Activated CD4-positive, CD25-positive, alpha-beta regulatory T cell (primary cell): ENCODE measurements at places on chromosomes 11 and 22.
A peak's percentile ranks its signal among the peaks of the same experiment; 100 is the strongest.

- peak; percentile 64 for DNase-seq
Observed at GRCh38 chr22:30649430-30650007, 13.9 kb downstream of the SLC35E4 start.

- DNase-seq = no peak
Observed at GRCh38 chr11:16226245-16226644, 130.1 kb downstream of the SOX6 start.

GRCh38 chr22:49164773-49165320 lies 662.8 kb downstream of the BRD1 start:
- DNase-seq = no peak

- DNase-seq = no peak
Observed at GRCh38 chr11:28512143-28512756, 404.1 kb downstream of the METTL15 start.

DNA sequence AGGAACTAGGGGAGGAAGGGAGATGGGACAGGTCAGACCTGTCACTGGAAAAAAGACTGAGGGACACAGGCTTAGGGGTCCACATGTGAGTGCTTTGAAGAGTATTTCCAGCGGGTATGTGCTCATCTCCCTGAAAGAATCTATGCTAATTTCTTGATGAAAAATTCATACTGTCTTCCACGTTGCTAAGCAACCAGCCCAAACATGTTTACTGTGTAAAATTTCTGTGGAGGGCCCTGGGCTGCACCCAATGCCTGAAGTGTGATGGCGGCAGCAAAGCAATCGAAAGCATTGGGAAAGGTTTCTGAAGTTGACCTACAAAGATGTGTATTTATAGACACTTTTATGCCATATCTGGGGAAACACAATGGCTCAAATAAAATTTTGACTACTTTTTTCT lies 7.4 kb downstream of the SYT13 start:
- DNase-seq = no peak

- DNase-seq = no peak
Observed at GRCh38 chr11:4466131-4466870, 16.1 kb upstream of the OR52K1 start.

GRCh38 chr11:119759747-119760412 lies 30.9 kb upstream of the NECTIN1 start:
- DNase-seq = no peak

DNA sequence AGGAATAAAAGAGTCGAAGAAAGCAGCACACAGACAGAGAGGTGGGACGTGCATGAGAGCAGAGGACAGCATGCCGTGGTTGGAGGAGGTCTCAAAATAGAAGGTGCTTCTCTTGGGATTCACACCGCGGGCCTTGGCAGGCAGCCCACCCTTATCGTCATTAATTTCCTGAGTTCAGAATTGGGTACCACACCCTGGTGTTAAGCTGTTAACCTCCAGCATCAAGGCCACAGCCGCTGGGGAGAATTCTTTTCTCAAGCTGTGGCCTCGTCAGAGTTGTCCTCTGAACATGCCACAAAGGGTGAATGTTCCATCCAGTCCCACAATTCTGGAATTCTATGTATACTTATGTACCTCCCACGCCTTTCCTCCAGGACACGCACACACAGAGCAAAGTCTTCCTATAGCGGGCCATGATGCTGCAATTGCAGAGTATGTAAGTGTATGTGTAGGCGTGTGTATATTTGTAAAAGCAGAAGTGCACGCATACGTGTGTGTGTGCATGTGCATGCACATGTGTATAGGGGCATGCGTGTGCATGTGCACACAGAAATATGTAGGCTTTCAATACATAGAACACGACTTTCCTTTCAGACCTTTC lies 39.0 kb downstream of the ADAMTS8 start:
- DNase-seq = no peak

DNA sequence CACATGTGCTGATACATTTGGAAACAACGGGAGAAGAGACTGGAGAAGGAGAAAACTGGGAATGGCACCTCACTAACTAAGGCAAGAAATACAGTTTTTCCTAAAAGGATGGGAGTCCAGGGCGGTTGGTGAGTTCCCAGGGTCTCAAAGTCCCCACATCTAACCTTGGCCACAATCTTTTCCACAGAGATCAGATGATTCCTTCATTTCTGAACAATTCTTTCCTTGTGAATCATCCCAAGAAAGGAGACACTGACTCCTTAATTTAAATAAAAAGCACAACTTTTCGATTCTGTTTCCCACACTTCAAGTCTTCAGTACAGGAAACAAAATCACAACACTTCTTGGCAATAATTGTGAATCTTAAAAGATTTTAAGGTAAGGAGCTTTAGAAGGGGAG lies 384.7 kb downstream of the DCDC1 start:
- no peak for DNase-seq
